ENCODE measurements at places on chromosomes 3 and 15.

DNA sequence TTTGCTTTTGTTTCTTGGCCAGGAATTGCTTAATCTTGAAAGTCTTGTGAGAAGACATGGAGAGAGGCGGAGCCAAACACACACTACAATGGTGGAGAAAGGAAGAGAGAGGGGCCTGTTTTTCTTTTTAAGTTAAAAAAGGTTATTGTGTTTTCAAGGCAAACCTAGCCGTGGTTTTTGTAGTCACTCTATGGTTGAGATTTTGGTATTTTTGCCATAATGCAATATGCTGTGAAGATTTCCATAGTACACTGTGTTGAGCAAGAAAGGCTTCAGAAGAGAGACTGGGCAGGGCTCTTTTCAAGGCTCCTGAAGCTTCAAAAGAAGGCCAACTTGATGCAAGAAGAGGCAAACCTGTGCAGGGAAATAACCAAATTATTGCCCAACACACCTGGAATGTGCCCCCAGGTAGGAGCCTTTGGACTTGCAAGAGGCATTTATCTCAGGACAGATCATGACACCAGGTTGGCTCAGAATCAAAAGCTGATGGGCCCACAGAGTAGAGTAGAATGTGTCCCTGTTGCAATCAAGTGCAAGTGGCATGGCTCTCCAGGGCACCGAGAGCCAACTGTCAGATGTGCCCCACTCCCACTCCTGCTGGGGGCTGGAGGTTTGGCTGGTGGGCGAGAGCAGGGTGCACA is 22.1 kb downstream of the AMOTL2 start:
- DNase-seq, result no peak

- no peak for DNase-seq
Measured at GRCh38 chr3:113968986-113969385, 21.2 kb downstream of the ZDHHC23 start.

GRCh38 chr3:186787642-186788481 is 4.5 kb downstream of the EIF4A2 start:
- no peak for DNase-seq

- no peak for DNase-seq
Measured at GRCh38 chr3:157335233-157336076, 101.2 kb upstream of the PTX3 start.

GRCh38 chr3:158210067-158210466 is 100.2 kb downstream of the RSRC1 start:
- no peak for DNase-seq

- DNase-seq, result peak; percentile 44
Measured at GRCh38 chr15:60507596-60508424, 28.9 kb upstream of the ICE2 start.

DNA sequence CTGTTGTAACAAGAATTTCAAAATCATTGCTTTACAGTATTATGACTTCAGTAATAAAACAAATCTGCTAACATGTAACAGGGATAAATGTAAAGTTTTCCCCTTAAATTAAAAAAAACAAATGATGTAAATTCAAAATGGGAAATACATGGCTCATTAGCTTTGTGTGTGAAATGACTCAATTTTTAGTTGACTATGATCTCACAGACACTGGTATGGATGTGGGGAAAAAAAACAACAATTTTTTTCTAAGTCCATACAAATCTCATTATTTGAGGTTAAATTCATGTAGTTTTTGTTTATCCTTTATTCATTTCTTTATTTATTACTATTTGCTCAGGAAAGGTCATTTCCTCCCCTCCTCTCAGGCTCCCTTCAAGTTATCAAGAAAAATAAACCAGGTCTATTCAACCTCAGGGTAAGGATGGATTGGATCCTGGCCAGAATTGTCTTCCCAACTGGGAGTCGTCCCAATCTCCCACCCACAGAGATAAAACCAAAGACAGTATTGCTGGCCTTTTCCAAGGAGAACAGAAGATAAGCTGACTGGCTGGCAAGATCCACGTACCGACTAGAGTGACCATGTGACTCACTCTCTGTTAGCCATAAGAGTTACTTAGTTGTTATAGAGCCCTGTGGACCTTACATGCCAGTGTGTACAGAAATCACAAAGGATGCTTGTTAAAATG is 373.3 kb downstream of the GAP43 start:
- no peak for DNase-seq

DNA sequence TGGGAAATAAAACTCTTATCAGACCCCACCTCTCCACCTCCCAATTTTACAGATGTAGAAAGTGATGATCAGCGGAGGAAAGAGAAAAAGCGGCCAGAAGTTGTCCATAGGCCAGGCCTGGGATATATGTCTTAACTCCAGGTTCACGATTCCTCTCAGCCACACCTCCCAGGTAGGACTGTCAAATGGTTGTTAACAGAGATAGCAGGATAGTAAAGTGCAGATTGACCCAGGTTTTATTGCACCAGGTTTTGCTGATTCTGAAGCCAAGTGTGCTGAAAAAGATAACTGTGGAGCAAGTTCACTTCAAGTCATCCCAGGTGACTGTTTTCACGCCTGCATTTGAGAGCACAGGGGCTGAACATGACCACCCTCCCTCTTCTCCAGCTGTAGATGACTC is 36.1 kb downstream of the LSM3 start:
- no peak for DNase-seq

GRCh38 chr3:113626503-113627371 is 69.7 kb downstream of the USF3 start:
- DNase-seq, result no peak

DNA sequence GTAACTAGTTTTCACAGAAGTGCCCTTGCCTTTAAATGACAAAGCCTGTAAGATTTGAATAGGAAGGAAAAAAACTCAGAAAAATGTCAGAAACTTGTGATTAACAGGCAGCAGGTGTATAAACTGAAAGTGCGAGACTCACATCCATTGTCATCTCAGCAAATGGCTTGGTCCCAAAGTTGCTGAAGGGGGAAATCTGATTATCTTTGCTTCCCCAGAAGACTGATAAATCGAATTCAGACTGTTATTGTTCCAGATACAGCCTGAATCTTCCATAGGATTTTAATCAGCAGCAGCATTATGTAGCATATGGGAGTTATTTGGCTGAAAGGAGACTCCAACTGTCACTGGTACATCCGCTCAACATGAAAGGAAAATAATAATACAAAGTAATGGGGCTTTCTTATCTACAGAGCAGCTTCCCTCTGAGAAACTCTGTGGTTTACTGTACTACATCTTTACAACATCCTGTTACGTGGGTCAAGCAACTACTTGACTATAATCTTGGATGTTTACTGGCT is 550.4 kb upstream of the CCDC54 start:
- DNase-seq, result no peak

DNA sequence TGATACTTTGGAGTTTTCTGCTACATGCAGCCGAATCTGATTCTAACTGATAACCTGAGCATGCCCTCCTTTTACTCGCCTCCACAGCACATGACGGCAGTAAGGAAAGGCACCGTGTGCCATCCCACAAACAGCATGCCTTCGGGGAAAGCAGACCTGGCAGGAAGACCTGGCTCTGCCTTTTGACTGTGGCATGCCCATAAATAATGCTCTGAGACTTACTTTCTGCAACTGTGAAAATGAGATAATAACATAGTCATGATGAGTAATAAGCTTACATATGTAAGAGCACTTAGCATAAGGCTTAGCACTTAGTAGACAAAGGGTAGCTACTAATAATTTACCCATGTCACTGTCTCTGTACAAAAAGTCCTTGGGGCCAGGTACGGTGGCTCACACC is 32.9 kb downstream of the MTHFS start:
- no peak for DNase-seq

- DNase-seq, result no peak
Measured at GRCh38 chr3:118778201-118778600, 256.4 kb downstream of the IGSF11 start.

DNA sequence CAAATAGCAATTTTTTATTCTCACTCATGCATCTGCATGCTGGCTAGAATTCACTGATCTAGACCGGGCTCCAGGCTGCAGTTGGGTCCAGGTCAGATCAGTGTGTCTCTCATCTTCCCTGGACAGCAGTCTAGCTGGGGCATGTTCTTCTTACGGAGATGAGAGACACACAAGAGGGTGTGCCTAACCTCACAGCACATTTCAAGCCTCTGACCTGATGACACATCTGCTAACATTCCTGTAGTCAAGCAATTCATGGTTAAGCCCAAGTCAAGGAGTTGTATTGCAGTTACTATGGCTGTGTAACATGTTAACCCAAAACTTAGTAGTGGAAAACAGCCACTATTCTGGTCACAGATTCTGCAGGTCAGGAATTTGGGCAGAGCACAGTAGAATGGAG is 13.1 kb downstream of the BSN start:
- no peak for DNase-seq

- DNase-seq, result no peak
Measured at GRCh38 chr3:144491333-144491732, 519.7 kb downstream of the DIPK2A start.

DNA sequence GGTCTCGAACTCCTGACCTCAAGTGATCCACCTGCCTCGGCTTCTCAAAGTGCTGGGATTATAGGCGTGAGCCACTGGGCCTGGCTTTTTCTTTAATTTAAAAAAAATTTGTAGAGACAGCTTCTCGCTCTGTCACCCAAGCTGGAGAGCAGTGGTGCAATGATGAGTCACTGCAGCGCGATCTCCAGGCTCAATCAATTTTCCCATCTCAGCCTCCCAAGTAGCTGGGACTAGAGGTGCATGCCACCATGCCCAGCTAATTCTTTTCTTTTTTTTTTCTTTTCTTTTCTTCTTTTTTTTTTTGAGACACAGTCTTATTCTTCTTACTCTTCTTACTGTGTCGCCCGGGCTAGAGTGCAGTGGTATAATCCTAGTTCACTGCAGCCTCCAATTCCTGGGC is 19.8 kb downstream of the TUBGCP4 start:
- DNase-seq, result no peak

DNA sequence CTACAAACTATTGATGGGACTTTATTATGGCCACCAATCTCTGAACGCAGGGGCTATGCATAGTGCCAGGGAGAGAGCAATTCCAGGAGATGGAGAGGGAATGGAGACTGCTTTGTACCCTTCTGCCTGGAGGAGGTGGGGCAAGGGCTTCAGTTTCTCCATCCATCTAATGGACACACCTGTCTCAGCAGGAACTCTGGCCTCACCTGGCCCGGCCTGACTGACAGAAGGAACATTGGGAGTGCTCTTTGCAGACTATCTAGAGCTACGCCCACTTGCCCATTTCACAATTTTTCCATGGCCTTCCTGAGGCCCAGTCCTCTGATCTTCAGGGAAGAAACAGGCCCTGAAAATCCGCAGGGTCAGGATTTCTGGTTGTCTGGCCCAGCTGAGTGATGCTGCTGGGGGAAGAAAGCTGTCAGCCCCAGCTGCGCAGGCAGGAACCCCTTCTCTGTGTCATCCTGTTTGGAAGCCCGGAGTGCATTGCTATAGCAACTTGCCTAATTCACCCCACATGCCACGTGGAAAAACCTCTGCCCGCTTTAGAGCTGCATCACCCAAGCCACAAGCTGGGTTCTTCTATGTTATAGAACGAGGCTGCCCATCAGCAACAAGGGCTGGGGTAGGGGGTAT is 6.4 kb downstream of the ITGA11 start:
- no peak for DNase-seq

DNA sequence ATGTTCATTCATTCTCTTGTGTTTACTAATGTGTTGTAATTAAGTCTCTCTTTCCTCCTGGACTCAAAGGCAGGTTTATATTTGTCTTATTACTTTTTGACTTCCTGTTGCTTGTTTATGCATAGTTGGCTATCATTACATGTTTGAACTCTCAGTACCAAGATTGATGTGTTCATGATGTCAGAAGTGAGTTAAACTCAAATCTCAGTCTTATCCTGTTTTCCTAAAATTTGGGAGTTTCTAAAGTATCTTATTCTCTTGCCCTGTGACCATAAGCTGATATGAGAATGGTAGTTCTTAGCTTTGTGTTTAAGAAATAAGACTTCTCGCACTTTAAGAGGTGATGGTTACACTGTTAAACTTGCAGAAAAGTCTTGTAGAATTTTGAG is 5.2 kb downstream of the GLCE start:
- no peak for DNase-seq

DNA sequence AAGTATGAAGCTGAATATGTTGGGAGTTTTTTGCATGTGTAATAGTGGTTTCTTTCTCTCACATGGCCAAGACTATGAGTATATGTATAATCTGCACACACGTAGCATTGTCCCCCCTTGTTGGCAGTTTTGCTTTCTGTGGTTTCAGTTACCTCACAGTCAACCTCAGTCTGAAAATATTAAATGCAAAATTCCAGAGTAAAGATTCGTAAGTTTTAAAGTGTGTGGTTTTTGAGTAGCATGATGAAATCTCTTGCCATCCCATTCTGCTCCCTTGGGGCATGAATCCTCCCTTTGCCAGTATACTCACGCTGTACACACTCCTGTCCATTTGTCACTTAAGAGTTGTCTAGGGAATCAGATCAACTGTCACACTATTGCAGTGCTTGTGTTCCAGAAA is 742.0 kb upstream of the CCDC54 start:
- no peak for DNase-seq

DNA sequence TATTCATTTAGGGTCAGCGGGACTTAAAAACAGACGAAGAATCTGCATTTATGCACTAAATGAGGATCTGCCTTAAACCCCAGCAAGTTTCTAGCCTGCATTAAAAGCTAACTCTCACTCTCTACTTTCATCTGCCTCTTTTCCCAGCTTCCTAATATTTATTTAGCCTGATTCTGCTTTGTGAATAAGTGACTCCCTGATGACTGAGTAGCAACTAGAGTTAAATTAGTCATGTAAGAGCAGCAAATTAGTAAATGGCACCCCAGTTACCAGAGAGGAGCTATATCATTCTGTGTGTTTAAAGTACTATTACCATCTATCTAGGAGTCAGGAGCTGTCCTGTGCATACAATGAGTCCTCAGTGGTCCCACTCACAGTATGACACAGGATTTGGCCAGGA is 391.0 kb upstream of the RORA start:
- no peak for DNase-seq

- no peak for DNase-seq
Measured at GRCh38 chr3:132912416-132912753, 125.8 kb upstream of the TMEM108 start.

- DNase-seq, result no peak
Measured at GRCh38 chr15:70478251-70478990, 284.9 kb downstream of the UACA start.

DNA sequence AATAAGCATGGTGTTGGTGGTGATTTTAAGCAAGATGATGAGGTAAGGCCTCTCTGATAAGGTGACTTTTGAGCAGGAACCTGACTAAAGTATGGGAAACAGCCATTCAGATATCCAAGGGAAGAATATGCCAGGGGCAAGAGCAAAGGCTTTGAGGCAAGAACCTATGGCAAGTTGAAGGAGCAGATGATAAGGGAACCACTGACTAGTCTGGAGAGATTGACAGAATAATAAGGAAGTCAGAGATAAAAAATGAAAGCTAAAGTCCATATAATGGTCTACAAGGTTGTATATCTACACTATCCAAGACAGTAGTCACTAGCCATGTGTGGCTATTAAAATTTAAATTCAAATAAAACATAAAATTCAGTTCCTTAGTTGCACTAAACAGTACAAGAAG is 2.5 kb upstream of the C3orf38 start:
- no peak for DNase-seq

DNA sequence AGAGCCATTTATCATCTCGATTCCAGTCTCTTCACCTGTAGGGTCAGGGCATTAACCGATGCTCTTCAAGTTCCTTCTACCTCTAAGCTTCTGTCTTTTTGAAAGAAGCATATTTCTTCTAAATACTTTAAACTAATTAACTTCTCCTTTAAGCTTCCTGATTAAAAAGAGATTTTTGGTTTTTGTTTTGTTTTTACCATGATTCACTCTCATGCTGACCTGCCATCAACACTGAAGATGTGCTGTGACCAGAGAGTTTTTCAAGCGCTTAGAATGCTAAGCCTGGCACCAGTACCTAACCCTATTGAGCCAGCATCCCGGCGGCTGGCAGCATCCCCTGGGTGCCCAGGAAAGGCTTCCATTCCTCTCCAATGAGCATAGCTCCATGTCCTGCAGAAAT is 89.3 kb downstream of the FOXP1 start:
- DNase-seq, result no peak

Data from activated naive CD4-positive, alpha-beta T cell treated with Interleukin-2 at 50 U/mL for 16 hours (primary cell).